ENCODE measurements at places on chromosomes 13 and 19.

DNA sequence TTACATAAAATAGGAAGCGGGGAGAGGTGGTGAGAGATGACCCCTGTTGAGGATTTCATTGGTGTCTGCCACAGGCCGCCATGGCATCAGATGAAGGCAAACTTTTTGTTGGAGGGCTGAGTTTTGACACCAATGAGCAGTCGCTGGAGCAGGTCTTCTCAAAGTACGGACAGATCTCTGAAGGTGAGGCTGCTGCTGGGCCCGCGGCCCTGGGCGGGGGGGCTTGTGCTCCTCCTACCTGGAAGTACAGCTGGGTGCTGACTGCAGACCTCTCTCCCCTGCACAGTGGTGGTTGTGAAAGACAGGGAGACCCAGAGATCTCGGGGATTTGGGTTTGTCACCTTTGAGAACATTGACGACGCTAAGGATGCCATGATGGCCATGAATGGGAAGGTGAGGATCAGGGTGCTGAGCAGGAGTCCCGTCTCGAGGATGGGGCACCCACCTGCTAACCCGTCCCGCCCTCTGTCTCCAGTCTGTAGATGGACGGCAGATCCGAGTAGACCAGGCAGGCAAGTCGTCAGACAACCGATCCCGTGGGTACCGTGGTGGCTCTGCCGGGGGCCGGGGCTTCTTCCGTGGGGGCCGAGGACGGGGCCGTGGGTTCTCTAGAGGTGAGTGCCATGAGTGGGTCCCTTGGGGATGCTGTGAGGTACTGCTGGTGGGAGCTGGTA is 1.9 kb downstream of the CIRBP start:
- H3K27ac ChIP-seq = peak overlapping the region; percentile 82
- H3K36me3 ChIP-seq = peaks cover 39% of the 10 kb centered on the region
- H3K27me3 ChIP-seq = no peaks in the 10 kb centered on the region
- peak overlapping the region; percentile 76 for H3K4me3 ChIP-seq

DNA sequence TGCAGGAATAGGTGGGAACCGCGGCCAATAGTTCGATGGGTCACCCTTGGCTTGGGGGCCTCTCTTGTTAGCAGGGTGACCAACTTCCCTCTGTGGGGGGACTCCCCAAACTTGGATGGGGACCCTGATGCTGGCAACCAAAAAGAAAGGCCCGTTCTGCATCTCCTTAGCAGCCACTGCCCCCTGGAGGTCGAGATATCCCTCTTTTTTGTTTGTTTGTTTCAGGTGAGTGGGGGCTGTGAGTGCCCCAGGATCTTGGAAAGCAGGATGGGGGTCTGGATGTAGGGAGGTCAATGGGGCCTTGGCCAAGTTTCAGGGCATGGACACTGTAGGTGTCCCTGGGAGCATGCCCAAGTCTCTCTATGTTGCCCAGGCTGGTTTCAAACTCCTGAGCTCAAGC is 7.7 kb upstream of the CRTC1 start:
- no peaks in the 10 kb centered on the region for H3K27me3 ChIP-seq
- no peaks in the 10 kb centered on the region for H3K4me1 ChIP-seq
- H3K36me3 ChIP-seq = no peaks in the 10 kb centered on the region

DNA sequence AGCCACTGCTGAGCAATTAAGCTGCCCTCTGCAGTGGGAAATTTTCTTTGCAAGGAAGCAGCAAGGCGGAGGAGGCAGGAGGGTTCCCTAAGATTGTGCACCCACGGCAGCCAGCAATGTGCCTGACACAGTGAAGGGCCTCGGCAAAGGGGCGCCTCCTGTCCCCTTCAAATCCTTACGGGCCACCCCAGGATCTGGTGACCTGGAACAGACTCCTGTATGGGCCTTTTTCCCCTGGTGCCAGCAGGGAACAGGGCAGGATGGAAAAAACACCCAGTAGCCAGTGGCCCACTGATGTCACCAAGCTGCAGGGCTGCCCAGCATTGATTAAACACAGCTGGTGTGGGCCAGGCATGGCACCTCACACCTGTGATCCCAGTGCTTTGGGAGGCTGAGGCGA is 86.7 kb downstream of the GNG7 start:
- H3K36me3 ChIP-seq = no peaks in the 10 kb centered on the region
- H3K4me1 ChIP-seq = peaks cover 42% of the 10 kb centered on the region
- H3K4me3 ChIP-seq = no peak overlapping the region
- no peak for DNase-seq
- no peak overlapping the region for H3K27ac ChIP-seq

- no peak overlapping the region for H3K27ac ChIP-seq
- no peak overlapping the region for H3K4me3 ChIP-seq
- no peak for DNase-seq
Observed at GRCh38 chr13:46638262-46638661, 85.3 kb downstream of the LRCH1 start.

DNA sequence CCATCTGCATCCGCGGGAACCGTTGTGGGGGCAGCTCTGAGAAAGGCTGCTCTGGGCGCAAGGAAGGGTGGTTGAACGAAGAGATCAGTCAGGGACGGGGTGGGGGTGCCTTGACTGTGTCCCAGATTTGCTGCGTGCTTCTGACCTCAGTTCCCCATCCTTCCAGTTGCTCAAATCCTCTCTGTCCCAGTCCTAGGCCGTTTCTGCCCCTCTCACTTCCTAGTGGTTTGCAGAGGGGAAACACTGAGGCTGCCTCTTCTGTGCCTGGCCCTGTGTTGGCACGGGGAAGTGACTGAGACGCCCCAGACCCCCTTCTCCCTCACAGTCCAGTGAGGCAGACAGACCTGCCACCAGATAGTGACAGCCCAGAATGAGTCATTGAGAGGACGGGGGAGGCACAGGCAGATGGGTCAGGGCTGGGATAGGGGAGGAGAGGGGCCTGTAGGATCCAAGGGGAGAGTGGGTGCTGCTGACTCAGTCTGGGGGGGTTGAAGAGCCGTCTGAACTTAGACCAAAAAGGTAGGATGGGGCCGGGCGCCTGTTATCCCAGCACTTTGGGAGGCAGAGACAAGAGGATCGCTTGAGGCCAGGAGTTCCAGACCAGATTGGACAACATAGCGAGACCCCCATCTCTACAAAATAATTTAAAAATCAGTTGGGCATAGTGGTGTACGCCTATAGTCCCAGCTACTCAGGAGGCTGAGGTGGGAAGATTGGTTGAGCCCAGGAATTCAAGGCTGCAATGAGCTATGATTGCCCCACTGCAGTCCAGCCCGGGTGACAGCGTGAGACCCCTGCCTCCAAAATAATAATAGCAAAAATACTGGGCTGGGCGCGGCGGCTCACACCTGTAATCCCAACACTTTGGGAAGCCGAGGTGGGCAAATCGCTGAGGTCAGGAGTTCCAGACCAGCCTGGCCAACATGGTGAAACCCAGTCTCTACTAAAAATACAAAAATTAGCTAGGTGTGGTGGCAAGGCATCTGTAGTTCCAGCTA is 26.5 kb downstream of the NUMBL start:
- peak overlapping the region; percentile 75 for H3K4me3 ChIP-seq
- no peak for DNase-seq
- no peaks in the 10 kb centered on the region for H3K27me3 ChIP-seq
- peaks cover 9% of the 10 kb centered on the region for H3K36me3 ChIP-seq

GRCh38 chr13:44431150-44431549 is 57.5 kb downstream of the SERP2 start:
- H3K36me3 ChIP-seq = no peaks in the 10 kb centered on the region
- H3K27me3 ChIP-seq = no peaks in the 10 kb centered on the region
- no peak overlapping the region for H3K4me3 ChIP-seq
- no peak for DNase-seq
- H3K4me1 ChIP-seq = peaks cover 9% of the 10 kb centered on the region

DNA sequence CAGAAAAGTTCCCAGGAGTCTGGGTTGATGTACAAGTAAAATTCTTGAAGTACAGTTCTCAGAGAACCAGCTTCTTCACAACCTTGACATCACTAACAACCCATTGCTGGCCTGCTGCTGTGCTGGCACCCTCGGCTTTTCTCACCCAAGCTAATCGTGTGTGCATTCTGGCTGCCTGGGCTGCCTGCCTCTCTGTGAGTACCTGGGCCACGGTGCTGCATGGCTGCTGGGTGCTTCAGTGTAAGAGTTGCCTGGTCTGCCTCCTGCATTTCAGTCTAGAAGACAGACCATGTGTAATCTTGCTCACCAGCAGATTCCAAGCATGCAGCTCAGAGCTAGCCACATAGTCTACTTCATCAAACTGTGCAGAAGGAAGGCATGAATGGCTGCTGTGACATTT is 50.5 kb upstream of the MEDAG start:
- H3K27ac ChIP-seq = no peak overlapping the region
- H3K36me3 ChIP-seq = no peaks in the 10 kb centered on the region
- no peaks in the 10 kb centered on the region for H3K4me1 ChIP-seq
- DNase-seq = no peak
- H3K27me3 ChIP-seq = no peaks in the 10 kb centered on the region
- H3K4me3 ChIP-seq = no peak overlapping the region

DNA sequence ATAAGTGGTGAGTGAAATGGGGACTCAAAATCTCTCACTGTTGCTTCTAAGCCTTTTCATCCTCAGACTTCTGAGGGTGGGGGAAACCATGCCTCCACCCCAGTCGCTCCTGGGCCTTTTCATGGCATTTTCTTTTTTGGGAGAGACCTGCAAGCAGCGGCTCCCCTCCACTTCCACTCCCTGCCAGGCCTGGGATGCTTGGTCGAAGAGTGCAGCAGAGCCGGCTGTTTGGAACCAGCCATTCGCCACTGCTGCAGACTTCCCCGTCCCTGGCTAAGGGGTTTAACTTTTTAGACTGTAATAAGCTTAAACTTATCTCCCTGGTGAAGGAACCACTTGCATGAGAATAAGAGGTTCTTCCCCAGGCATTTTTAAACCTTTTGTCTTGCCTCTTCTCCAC is 617.2 kb downstream of the PCDH9 start:
- no peak overlapping the region for H3K4me3 ChIP-seq
- no peaks in the 10 kb centered on the region for H3K27me3 ChIP-seq
- H3K4me1 ChIP-seq = no peaks in the 10 kb centered on the region
- no peaks in the 10 kb centered on the region for H3K36me3 ChIP-seq
- H3K27ac ChIP-seq = no peak overlapping the region

DNA sequence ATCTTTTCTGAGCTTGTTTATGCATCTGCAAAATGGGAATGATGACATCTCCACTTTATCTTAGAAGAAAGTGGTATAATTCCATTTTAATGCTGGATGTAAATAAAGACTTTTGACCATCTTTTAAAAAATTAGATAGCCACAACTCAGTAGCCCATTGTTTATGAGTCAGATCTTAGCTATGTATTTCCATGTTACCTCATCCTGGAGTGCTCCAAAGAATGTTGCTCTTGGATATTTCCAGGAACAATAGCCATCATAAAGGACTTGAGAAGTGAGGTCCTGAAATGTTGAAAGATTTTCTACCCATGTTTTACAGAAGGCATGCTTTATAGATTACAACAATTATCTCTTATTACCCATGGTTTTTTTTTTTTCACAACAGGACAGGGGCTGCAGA is 229.3 kb upstream of the EDNRB start:
- no peaks in the 10 kb centered on the region for H3K4me1 ChIP-seq
- DNase-seq = no peak
- H3K27ac ChIP-seq = no peak overlapping the region

DNA sequence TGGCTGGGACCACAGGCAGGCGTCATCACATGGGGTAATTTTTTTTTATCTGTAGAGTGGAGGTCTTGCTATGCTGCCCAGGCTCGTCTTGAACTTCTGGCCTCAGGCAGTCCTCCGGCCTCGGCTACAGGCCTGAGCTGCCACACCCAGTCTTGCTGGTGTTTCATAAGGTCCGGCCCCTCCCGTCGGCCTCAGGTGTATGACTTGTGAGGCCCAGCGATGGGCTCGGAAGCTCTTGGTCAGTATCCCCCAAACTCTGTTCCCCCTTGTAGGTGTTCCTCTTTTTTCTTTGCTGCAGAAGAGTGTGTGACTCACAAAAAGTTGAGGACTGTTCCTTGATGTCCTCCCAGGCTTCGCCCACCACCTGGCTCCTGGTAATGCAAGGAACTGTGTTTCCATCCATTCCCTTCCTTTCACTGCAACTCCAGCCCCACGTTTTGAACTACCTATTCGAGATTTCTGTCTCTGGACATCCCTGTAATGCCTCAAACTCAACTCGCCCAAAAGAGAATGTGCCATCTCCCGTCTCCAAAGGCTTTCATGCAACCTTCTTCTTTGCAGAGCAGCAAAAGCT is 5.0 kb downstream of the USF2 start:
- H3K4me3 ChIP-seq = no peak overlapping the region
- no peak overlapping the region for H3K27ac ChIP-seq
- H3K36me3 ChIP-seq = peaks cover 12% of the 10 kb centered on the region

GRCh38 chr19:41862445-41862986 is 2.5 kb downstream of the RPS19 start:
- peaks cover 16% of the 10 kb centered on the region for H3K36me3 ChIP-seq
- peak overlapping the region; percentile 89 for H3K27ac ChIP-seq
- peaks cover 46% of the 10 kb centered on the region for H3K4me1 ChIP-seq
- no peak for DNase-seq

- no peaks in the 10 kb centered on the region for H3K27me3 ChIP-seq
- DNase-seq = no peak
- H3K4me1 ChIP-seq = no peaks in the 10 kb centered on the region
- no peaks in the 10 kb centered on the region for H3K36me3 ChIP-seq
- no peak overlapping the region for H3K27ac ChIP-seq
Observed at GRCh38 chr13:89806594-89806993, 1540.9 kb upstream of the MIR17HG start.

- H3K36me3 ChIP-seq = no peaks in the 10 kb centered on the region
- no peaks in the 10 kb centered on the region for H3K27me3 ChIP-seq
- no peak overlapping the region for H3K4me3 ChIP-seq
- H3K4me1 ChIP-seq = no peaks in the 10 kb centered on the region
- no peak overlapping the region for H3K27ac ChIP-seq
Observed at GRCh38 chr13:68051910-68052309, 821.8 kb upstream of the PCDH9 start.

GRCh38 chr19:11321191-11322126 is 18.0 kb downstream of the RAB3D start:
- no peak for DNase-seq
- H3K4me1 ChIP-seq = no peaks in the 10 kb centered on the region
- H3K27me3 ChIP-seq = no peaks in the 10 kb centered on the region
- H3K4me3 ChIP-seq = no peak overlapping the region
- no peak overlapping the region for H3K27ac ChIP-seq

DNA sequence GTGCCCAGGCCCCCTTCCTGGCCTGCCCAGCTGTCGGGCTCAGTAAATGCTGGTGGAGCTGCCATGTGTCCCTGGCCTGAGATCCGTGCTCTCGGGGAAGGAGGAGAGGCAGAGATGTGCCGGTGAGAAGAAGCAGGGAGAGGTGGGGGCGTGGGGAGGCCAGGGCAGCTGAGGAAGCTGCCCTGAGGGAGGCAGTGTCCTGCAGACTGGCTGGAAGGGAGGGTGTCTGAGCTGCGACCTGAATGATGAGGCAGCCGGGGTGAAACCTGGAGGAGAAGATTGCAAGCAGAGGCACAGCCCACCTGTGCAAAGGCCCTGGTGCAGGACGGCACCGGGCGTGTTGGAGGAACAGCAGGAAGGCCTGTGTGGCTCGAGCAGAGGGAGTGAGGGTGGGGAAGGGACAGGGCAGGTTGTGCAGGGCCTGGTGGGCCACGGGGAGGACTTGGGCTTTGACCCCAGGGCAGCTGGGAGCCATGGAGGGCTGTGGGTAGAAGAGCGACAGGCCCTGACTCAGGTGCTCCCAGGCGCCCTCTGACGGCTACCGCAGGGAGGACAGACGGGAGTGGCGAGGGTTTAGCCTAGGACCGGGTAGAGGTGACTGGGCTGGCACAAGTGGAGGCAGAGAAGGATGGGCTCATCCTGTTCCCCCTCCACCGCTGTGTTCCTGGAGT is 14.0 kb upstream of the CELF5 start:
- no peaks in the 10 kb centered on the region for H3K4me1 ChIP-seq
- no peaks in the 10 kb centered on the region for H3K36me3 ChIP-seq
- peak; percentile 42 for DNase-seq
- no peak overlapping the region for H3K4me3 ChIP-seq
- no peaks in the 10 kb centered on the region for H3K27me3 ChIP-seq
- H3K27ac ChIP-seq = no peak overlapping the region
